Stimulated activated CD4-positive, alpha-beta T cell treated with anti-CD3 and anti-CD28 coated beads, Interleukin-15, amount 100 ng/mL, for 48 hours (primary cell): ENCODE measurements at places on chromosomes 13 and 19.

GRCh38 chr13:70297189-70297616, 189.0 kb upstream of the KLHL1 start:
- no peak for DNase-seq

DNA sequence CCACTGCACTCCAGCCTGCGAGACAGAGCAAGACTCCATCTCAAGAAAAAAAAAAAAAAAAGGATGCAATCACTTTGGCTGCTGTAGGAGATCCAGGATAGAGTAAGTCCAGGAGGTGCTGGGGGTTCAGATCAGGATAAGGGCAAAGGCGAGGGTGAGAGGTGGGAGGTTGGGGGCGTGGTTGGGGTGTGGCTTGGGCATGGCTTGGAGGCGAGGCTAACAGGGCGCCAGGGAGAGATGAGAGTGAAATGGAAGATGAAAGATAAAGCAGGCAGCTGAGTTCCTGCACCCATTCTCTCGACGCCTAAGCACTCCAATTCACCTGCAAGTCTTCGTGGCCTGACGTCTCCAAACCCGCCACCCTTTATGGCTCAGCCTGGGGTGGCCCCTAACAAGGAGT, 25.0 kb upstream of the ZNRF4 start:
- no peak for DNase-seq

GRCh38 chr13:82330499-82330898, 1551.8 kb downstream of the SLITRK1 start:
- DNase-seq: no peak

- no peak for DNase-seq
Measured at GRCh38 chr13:80840316-80840976, 499.5 kb upstream of the SPRY2 start.

GRCh38 chr19:8243146-8243545, 34.0 kb downstream of the CERS4 start:
- no peak for DNase-seq

DNA sequence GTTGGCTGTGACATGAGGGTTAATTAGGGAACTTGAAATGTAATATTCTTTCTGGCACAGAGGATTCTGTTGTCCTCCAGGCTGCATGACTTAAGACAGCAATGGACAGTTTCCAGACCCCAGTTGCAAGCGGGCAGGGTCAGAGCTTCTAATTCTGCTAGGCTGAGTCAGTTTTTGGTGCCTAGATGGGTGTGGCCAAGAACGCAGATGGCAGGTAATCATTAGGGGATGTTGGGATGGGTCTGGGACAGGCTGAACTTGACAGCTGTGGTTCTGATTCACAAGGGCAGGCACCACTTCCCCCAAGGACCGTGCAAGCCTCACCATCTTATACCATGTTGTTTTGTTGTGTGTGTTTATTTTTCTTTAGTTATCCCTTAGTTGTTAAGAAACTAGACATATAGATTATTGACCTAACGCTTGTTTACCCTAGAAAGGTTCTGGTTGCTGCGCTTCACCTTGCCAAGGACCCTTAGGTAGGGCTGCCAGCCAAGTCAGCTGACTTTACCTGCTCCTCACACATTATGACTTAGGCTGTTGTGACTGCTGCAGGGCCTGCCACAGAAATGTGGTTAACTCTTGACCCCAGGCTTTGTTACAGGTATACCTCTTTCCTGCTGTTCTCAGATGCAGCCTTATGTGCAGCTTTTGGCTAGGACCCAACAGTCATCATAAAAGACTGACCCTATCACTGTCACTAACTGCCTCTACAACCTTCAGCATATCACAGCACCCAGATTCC, 117.7 kb upstream of the KLF12 start:
- no peak for DNase-seq

DNA sequence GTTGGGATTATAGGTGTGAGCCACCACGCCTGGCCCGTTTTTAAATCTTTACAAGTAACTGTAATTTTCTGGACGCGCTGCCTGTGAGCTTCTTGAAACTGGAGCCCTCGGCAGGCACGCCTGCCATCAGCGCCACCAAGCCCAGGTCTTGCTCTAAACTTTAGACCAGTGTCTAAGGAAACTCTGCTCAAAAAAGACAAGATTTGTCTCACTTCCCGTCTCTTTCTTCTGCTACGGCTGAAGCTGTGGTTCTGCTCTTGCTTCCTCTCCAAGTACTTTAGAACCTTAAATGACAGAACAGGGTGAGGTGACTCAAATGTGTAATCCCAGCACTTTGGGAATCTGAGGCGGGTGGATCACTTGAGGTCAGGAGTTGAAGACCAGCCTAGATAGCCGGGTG, 24.9 kb downstream of the RCN3 start:
- no peak for DNase-seq

DNA sequence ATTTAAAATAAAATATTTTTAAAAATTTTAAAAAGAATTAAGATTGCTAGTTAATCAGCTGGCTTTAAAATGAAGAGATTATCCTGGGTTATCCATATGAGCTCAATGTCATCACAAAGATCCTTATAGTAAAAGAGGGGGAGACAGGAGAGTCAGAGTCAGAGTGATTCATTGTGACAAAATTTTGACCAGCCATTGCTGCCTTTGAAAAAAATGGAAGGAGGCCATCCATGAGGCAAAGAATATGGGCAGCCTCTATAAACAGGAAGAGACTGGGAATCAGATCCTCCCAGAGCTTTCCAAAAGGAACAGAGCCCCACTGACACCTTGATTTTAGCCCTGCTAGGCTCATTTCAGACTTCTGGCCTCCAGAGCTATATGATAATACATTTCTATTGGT, 9.3 kb upstream of the RUBCNL start:
- no peak for DNase-seq

DNA sequence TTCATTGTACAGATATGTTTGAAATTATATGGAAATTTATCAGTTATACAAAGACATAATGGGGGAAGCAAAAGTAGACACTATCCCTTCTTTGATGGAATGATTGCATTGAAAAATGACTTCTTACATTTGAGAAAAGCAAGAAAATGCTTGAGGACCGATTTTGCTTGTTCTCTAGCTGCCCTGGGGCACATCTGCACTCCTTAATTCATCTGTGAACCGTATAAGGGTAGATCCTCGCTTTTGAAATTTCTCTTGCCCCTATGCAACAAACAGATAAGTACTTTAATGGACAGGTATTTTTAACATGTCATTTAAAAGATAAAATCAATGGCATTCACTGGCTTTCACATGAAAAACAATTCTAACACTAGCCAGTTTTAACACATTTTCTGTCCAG, 13.5 kb upstream of the MLNR start:
- no peak for DNase-seq

- DNase-seq: no peak
Measured at GRCh38 chr13:19674898-19675297, 41.4 kb downstream of the MPHOSPH8 start.

- no peak for DNase-seq
Measured at GRCh38 chr19:3186160-3186688, 494 bp downstream of the NCLN start.

DNA sequence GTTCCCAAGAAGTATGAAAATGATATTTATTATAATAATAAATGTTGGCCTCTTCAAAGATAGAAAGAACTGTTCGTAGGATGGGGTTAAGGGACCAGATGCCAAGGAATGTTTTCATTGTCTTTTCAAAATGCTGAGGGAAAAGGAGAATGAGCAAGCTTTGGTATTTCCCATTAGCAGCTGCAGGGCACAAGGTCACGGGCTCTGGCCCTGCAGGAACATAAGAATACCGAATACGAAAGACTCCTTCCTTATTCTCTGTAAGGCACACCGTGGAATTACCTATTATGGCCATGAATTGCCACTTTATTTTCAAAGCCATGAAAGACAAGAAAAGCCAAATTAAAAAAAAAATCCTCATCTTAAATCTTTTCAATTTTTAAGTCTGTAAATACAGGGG, 49.6 kb upstream of the OLFM4 start:
- DNase-seq: no peak

GRCh38 chr19:38974624-38975213, 823 bp downstream of the FBXO17 start:
- DNase-seq: no peak
